ENCODE measurements at places on chromosomes 12 and 14.

- DNase-seq, result no peak
Measured at GRCh38 chr12:111450676-111451075, 45.0 kb downstream of the SH2B3 start.

DNA sequence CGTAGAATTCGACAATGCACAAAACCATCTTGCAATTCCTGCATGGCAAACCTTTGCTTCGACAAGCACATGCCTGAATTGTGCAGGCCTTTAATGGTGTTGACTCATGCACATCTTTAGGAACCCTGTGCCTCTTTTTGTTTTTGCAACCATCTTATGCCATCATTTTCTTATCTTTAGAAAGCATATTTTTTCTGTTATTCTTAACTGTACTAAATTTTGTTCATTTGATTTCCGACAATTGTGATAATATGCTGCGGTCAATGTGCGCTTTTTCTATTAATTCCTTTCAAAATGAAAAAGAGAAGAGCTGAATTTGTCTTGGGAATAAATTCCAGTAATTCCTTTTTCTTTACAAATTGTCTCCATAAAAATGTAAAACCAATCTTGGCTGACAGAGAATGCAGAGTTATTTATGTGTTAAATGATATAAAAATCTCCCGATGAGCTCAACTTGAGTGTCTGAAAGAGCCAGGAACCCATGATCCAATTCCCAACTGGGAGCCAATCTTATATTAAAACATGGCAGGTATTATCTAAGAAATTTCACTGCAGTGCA, 20.1 kb upstream of the CDK17 start:
- no peak for DNase-seq

DNA sequence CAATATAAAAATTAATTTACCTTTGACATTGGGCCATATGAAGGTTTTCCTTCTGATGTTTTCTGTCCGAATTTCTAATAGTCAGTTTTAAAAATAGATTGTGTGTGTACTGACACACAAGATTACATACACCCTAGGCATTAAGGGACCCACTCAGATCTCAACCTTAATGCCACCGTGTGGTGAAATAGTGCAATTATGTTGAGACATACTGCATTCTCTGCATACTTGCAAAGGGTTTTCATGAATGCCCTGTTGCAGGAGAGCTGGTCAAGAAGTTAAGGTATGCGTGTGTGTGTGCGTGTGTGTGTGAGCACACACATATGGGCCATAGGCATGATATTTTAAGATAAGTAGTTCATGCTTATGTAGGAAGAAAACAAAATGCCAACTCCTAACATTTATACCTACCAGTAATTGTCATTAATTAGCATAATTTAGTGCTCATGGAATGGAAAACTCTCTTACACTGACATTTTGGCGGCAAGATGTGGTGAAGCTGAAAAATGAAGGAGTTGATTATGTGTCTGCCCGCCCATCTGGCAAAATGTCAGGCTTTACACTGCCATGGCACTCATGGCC, 58.8 kb downstream of the PIK3C2G start:
- peak; percentile 8 for DNase-seq

DNA sequence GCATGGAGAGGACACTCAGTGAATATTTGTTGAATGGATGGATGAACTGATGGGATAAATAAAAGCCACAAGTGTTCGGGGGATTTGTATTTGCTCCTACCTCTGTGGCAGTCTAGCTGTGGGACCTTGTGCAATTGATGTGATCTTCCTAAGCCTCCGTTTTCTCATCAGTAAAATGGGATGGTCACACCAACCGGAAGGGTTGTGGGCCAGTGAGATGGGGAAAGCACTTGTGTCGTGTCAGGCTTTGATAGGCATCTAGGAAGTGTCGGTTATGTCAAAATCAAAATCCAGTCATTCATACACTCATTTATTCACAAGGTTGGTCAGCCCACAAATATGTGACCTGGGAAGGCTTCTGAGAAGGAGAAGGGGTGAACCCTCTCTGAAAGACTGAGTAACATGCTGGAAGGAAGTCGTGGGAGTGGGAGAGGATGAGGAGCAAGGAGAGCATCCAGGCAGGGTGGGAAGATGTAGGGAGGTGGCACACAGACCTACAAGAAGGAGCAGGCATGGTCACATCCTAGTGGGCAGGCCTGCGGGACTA, 7.8 kb upstream of the SERPINA9 start:
- no peak for DNase-seq

GRCh38 chr14:35416108-35416750, 11.7 kb upstream of the NFKBIA start:
- peak; percentile 83 for DNase-seq

- DNase-seq, result no peak
Measured at GRCh38 chr12:96585977-96586376, 96.6 kb downstream of the CFAP54 start.

DNA sequence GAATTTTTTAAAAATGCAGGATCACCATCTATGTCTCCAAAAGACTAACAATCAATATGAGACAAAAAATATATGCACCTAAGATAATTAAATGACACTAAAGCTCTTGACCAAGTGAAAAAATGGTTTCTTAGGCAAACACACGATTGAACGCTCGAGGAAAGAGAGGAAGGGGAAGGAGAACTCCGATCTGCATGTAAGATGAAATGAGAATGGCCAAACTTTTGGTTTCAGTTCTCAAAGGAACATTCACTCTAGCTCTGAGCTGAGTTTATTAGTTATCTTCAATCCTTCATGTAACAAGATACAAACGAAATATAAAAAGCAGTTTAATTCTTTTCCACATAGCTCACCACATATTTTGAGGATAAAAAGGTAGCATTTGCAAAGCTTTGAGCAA, 2.8 kb downstream of the DYRK4 start:
- no peak for DNase-seq

- peak; percentile 23 for DNase-seq
Measured at GRCh38 chr12:107610021-107610859, 75.4 kb upstream of the PWP1 start.

- no peak for DNase-seq
Measured at GRCh38 chr12:19896534-19896933, 457.2 kb downstream of the AEBP2 start.

- DNase-seq, result no peak
Measured at GRCh38 chr12:28794786-28795185, 354.3 kb upstream of the FAR2 start.

DNA sequence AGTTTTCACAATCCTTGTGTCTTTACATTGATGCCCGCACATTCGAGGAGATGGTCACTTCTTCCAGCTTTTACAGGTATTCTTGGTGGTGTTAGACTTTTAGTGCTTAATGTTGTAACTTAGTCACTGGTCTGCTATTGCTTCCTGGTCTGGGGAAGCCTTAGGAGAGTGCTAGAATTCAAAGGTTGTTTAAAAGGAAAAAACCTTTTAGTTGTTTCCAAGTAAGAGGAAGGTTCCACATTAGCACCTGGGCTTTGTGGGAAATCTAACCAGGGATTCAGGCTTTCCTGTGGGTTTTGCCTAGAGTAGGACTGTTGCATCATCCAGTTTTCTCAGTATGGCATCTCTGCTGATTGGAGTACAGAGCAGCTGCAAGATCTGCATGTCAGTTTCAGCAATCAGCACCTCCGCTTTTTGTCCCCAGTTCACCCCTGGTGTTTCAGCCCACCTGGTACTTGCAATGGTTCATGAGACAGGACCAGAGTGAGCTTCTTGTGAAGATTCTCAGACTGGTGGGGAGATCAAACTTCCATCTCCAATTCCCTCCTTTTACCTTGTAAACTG, 44.0 kb upstream of the PLBD1 start:
- no peak for DNase-seq

- peak; percentile 12 for DNase-seq
Measured at GRCh38 chr14:24113379-24113800, 1.2 kb upstream of the DCAF11 start.

GRCh38 chr12:50934981-50935807, 17.1 kb upstream of the HIGD1C start:
- no peak for DNase-seq

DNA sequence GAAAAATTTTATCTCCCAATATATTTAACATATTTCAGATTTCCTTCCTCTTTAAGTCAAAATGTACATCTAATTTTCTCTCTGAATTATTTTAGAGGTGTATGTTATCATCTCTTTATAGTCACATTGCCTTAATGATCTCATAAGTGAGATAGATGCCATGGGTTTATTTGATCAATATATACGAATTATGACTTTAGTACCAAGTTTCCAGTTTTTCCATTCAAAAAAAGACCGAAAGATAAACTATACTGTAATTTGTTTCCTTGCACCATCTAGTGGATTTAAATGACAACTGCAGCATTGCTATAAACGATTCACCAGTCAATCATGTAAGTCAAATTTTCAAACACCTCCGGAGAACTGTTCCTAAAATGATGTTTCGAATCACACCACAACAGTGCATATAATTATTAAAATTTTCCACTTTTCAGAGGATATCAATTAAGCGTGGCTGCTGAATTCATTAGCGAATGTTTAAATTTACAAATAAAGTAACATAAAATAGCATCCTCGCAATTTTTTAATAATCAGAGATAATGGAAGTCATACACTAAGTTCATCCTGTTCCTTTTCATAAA, 419 bp upstream of the ATXN7L3B start:
- DNase-seq, result peak; percentile 67

- peak; percentile 37 for DNase-seq
Measured at GRCh38 chr12:9925705-9926393, 6.3 kb downstream of the CLEC2A start.

GRCh38 chr12:104534162-104534856, 77.6 kb downstream of the CHST11 start:
- DNase-seq, result no peak

DNA sequence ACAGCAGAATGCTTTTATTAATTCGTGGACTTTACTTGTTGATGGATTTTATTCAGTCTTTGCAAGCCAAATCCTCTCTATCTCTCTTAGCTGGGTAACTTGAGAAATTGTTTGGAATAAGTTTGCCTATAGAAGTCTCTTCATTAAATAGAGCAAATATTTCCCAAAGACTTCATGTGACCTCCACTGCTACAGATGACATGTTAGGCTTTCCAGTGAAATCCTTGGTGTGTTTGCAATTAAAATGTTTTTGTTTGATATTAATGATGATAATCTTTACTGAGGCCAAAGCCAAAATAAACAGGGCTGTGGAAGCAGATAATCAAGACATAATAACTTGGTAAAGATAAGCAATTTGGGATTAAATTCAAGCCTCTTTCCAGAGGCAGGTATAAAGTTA, 4.4 kb downstream of the MYF6 start:
- DNase-seq, result no peak
